ENCODE measurements at places on chromosomes 12 and 14. TPM values are rescaled to one million over a fixed set of nuclear protein-coding genes. Genes with fewer than 3 reads are reported as not detected.

Gene GPR162
- 5.3 TPM for total RNA-seq

Gene GLT1D1
- 0.45 TPM for total RNA-seq

Gene DNAJC22
- total RNA-seq, result 0.10 TPM

Gene TIGAR
- 14.4 TPM for total RNA-seq
